SW 1271 (cell line): ENCODE measurements at places on chromosomes 6 and 20.

- no peak for DNase-seq
Observed at GRCh38 chr6:183668-184067, 108.6 kb upstream of the DUSP22 start.

- no peak for DNase-seq
Observed at GRCh38 chr20:11473983-11474382, 443.7 kb upstream of the BTBD3 start.

- no peak for DNase-seq
Observed at GRCh38 chr6:125766641-125767040, 17.2 kb downstream of the HEY2 start.

DNA sequence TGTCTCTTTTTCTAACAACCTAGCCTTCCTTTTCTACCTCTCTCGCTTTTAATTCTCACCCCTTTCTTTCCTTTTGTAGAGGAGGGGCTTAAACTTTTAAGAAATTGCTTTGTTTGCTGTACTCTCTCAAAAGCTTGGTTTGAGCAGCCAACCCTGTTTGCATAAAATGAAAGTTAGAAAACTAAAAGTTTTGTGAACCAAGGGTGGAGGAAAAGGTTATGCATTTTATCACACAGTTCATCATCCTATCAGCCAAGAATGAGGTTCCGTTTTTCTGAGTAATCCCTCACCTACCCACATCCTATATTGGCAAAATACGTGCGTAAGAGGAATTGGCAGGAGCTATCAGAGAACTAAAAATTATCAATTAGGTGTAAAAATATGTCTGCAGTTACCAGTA lies 42.8 kb upstream of the LOC128125822 start:
- DNase-seq = no peak

DNA sequence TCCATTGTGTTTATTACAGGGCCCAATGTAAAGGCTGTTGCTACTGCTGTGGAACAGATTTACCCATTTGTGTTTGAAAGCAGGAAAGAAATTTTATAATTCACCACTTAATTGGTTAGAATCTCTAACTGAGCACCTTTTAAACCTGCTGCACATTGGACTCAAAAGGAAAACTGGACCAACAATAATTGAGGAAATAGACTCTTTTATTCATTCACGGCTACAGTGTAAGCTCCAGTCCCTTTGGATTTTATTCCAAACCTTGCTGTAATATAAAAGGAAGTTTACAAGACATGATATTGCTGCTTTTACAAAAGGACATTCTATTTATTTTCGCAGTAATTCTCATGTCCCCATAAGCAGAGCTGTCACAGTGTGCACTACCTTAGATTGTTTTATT lies 33.9 kb downstream of the TBPL1 start:
- DNase-seq = no peak

GRCh38 chr6:143549949-143550268 lies 38.4 kb upstream of the FUCA2 start:
- no peak for DNase-seq

GRCh38 chr20:49729780-49730179 lies 16.1 kb upstream of the B4GALT5 start:
- no peak for DNase-seq

DNA sequence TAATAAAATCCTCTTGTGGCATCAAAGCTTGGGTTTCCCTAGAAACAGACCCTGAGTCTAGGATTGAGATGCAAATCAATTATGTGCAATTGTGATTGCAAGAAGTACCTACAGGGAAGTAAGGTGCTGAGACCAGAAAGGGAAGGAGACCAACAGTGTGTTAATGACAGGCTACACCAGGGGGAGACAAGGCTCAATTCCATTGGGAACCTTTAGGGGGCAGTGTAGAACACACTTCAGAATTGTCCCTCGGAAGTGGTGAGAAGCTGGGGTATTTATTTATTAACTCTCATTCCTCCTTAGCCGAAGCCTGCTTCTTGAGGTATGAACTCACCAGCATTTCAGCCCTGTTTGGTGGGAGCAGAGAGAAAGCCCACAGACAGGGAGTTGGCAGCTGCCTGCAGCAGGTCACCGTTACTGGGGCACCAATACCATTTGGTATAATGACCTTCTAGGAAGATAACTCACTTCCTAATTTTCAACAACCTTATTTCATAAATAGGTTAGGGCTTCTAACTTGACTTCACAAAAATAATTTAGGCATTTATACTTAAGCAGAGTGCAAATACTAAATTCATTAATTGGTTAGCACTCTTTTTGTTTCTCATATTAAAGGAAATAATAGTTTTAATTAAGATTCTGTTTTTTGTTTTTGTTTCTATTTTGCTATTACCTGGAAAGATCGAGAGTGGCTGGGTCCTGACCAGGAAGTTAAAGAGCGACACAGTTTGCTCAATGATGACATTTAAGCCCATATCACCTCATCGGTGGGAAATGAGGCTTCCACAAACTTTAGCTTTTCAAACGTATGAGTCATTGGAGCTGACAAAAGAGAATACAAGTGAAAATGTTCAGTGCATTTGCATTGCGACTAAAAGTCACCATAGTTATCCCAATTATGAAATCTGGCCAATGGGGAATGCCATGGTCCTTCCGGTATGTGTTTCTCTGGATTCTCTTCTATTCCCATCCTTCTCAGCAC lies 94.8 kb downstream of the BTBD3 start:
- peak; percentile 64 for DNase-seq

- DNase-seq = peak; percentile 55
Observed at GRCh38 chr6:35596448-35597442, 84.0 kb upstream of the TULP1 start.

DNA sequence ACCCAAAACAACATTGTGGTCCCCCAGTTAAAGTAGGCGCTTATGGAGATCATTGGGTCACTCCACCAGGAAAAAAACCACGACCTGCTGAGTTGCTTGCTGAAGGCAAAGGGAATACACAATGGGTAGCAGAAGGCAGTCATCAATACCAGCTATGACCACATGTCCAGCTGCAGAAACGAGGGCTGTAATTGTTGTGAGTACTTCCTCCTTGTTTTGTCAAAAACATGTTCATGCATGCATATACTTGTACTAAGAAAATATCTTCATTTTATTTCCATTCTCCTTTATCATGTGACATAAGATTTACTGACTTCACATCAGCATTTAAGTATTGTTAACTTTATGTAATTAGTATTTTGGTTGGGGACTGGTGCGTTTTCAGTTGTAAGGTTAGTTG lies 16.9 kb downstream of the SERINC1 start:
- no peak for DNase-seq

DNA sequence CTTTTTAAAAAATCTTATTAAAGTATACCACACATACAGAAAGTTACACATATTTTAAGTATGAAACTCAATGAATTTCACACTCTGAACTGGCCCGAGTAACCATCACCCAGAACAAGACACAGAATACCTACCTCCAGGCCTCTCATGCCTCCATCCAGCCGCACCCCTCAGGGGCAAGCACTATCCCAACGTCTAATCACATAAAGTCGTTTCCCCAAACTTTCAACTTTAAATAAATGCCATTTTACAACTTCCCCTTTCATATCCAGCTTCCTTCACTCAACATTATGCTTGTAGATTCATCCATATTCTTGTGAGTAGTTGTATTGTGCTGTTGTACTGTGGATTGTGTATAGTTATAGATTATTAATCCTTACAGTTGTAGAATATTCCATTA lies 539.1 kb downstream of the CD83 start:
- DNase-seq = no peak

DNA sequence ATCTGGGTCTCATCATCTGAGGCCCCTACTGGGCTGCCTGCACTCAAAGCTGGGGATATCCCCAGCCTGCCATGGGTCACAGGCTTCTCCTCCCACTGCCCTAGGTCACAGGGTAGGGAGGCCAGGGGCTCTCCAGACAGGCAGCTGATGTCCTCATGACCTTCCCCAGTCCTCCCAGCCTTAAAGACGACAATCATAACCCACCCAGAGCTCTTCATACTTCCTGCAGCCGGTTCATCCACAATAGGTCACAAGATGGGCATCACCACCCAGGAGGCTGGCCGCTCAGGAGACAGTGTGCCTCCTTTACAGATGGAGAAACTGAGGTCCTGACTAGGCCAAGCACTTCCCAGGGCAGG lies 15.2 kb downstream of the TFEB start:
- DNase-seq = no peak

DNA sequence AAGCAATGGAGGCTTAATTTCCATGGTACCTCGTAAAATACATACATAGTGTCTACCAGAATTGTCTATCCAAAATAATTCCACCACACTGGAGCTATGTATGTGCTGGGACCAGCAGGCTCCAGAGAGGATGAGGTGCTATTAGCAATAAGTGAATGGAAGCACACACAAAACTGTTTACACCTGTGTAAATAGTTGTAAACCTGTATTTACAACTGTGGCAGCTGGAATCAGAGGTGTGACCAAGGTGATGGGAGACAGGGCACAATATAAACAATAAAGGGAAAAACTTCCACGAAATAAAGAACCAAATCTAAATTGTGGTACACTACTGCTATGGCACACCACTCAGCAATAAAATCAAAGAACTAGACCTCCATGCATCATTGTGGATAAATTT lies 14.4 kb downstream of the RARS2 start:
- no peak for DNase-seq

- no peak for DNase-seq
Observed at GRCh38 chr20:22574545-22575086, 9.8 kb downstream of the FOXA2 start.

- peak; percentile 48 for DNase-seq
Observed at GRCh38 chr6:87700397-87701343, 1.4 kb downstream of the AKIRIN2 start.

DNA sequence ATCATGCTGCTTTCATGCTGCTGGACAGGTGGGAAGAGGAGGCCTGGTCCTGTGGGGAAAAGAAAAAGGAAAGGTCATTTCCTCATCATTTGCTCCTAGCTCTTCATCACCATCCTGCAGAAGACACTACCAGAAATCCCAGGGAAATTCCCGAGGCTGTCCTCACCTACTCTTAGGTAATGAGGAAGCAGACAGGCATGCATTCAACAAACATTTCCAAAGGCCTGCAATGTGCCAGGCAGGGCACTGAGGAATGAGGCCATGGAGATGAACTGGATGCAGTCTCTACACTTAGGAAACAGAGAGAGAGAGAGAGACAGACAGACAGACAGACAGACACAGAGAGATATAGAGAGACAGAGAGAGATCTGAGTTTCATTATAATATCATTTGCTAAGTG lies 83.0 kb upstream of the MRPS10 start:
- DNase-seq = no peak

- DNase-seq = no peak
Observed at GRCh38 chr6:146990821-146991798, 213.1 kb upstream of the STXBP5 start.

- DNase-seq = no peak
Observed at GRCh38 chr6:89059227-89059626, 21.3 kb upstream of the PNRC1 start.

DNA sequence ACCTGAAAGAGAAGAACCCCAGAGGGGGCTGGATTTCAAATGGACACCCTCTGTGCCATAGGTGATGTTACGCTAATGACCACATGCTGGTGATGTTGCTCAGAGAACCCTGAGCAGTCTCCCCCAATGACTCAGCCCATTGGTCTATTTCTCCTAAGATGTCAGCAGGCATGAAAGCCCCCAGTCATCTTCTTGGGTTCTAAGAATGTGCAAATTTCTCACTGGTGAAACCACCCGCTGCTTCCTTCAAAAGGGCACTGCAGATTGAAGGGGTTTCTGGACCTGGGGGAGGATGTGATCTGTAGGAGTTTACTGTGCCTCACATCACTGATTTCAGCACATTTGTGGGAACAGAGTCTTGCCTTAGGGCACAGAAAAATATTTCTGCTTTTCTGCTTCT lies 298.4 kb upstream of the MOCS1 start:
- no peak for DNase-seq

DNA sequence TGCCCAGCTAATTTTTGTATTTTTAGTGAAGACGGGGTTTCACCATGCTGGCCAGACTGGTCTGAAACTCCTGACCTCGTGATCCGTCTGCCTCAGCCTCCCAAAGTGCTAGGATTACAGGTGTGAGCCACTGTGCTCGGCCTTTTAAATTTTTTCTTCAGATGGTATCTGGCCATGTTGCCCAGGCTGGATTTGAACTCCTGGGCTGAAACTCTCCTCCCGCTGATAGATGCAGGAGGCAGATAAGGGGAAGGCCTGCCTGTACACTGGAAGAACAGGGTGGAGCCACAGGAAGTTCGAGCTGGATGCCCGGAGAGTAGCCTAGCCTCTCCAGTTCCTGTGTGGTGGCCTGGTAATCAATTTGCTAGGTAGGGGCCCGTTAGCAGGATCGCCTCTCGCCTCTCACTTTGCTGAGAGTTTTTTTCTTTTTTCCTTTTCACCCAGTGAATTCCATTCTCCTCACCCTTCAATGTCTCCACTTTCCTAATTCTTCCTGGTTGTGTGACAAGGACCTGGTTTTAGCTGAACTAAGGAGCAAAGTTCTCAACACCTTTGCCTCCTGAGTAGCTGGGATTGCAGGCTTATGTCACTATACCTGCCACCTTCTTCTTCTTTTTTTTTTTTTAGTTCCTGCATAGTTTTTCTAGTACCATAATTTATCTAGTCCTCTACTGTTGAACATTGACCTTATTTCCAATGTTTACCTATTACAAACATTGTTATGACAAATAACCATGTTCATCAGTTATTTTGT lies 19.4 kb upstream of the ITCH start:
- DNase-seq = no peak

DNA sequence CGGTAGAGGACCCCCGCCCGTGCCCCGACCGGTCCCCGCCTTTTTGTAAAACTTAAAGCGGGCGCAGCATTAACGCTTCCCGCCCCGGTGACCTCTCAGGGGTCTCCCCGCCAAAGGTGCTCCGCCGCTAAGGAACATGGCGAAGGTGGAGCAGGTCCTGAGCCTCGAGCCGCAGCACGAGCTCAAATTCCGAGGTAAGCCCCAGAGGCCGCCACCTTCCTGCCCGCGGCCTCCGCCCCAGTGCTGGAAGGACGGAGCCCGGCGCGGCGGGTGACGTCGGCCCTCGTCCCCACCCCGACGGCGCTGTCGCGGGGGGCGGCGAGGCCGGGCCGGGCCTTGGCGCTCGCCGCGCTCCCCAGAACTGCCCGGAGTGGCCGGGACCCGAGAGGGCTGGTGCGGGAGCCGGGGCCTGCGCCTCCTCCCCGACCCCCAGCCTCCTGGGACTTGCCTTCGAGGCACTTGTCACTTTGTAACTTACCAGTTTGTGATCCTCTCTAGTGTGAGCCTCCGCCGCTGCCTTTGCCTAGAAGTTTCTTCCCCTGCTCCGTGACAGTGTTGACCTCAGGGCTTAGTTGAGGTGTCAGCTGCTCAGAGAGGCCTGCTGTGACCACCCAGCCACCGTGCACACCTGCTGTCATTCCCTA lies 417 bp downstream of the VAPB start:
- peak; percentile 56 for DNase-seq

GRCh38 chr20:17721802-17722486 lies 22.2 kb downstream of the BANF2 start:
- no peak for DNase-seq

GRCh38 chr6:14692208-14692607 lies 553.7 kb upstream of the JARID2 start:
- DNase-seq = no peak

- no peak for DNase-seq
Observed at GRCh38 chr20:7736336-7736735, 203.9 kb downstream of the HAO1 start.

GRCh38 chr20:9031991-9032390 lies 36.9 kb upstream of the PLCB4 start:
- no peak for DNase-seq
